ENCODE measurements at places on chromosomes 5 and 9.

DNA sequence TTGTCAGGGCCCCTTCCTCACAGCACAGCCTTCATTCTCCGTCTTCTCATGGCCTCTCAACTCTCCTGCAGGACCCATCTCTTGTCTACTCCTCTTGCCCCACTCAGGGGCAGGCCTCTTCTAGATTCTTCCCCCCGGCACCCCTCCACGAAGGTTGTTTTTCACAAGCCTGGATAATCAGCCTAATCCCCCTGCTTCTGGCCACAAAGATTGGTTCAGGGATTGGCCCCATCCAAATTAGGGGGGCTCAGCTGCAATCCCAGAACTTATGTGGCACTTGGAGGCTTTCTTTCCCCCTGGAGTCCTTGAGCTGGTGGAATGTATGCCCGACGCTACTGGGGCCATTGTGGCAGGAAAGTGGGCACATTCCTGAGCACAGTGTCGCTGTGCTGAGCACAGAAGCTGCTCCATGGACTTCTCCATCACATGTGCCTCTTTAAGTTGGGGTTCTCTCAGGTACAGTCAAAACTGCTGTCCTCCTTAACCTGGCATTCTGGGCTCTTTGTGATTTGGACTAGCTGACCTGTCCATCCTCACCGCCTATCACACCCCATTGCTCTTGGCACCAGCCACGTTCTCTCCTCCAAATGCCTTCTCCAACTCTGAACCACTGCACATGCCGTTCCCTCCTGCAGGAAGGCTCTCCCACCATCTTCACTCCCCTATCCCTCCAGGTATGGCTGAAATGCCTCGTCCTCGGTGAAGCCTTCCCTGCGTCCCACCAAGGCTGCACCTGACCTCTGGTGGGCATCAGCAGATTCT lies 66.8 kb upstream of the RNF130 start:
- DNase-seq: no peak

DNA sequence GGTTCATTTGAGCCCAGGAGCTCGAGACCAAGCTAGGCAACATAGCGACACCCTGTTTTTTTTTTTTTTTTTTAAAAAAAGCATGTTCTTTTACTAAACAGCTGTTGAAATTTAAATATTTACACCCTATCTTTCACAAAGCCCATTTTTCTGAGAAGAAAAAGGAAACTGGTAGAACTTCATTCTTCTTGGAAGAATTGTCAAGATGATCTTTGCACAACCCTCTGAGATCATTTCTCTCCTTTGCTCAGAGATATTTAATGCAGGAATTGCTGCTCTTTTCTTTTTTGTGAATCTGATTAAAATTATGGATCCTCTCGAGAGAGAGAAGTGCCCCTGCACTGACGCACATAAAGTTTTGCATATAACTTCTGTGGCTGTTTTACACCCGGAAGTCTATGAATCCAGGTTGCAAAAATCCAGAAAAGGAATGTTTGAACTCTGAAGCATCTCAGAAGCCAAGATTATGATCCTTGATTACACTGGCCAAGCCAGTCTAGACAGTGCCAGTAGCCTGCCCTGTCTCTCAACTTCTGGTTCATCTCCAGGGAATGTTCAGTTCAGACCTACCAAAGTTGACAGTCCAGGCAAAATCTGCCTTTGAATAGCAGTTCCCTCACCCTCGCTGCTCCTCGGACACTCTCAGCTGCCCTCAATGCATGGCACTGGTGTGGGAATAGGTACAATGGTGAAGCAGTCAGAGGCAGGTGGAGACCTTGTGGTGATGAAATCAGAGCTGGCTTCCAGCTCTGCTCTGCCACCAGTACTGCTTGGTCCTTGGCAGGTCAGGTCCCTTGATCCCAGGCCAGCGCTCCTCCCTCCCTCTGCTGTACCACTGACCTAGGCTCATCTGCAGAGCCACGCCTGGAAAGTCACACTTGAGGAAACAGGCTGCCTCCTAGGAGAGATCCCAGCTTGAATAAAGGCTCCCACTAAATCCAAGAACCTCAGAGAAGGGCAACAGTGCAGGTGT lies 13.3 kb upstream of the SLC31A2 start:
- no peak for DNase-seq

DNA sequence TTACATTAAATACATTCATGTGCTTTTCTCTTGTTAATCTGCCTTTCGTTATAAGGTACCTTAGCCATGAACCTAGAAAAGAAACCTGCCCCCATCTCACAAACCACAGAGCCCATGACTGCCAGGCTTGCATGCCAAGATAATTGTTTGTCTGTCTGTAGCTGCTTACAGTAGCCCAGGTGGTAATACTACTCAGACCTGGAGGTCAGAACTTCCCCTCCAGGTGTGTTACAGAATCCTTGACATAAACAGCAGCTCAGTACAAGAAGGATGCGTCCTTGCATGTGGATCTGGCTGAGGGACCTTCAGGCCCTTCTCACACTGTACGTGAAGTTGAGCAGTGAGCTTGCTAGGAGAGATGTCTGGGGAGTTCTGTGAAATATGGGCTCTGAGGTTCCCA lies 291.4 kb downstream of the CSNK1G3 start:
- DNase-seq: no peak

DNA sequence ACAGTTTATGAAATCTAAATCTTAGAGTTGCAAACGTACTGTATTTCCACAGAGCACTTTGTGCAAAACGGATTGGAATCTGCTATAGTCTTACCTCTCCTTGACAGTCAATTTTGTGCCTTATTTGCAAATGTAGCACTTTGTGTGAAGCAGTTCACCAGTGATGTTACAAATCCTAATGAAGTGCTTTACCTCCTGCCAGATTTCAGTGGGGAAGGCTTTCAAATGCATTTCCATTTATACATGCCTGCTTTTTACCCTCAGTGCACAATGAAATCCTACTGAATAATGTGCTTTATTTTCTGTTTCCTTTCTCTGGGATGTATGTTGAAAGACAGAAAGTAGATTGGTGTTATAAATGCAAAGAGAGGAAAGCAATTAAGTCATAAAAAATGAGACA lies 2141.6 kb upstream of the C9orf72 start:
- DNase-seq: no peak

- no peak for DNase-seq
Measured at GRCh38 chr9:21028466-21028865, 3.0 kb downstream of the HACD4 start.

DNA sequence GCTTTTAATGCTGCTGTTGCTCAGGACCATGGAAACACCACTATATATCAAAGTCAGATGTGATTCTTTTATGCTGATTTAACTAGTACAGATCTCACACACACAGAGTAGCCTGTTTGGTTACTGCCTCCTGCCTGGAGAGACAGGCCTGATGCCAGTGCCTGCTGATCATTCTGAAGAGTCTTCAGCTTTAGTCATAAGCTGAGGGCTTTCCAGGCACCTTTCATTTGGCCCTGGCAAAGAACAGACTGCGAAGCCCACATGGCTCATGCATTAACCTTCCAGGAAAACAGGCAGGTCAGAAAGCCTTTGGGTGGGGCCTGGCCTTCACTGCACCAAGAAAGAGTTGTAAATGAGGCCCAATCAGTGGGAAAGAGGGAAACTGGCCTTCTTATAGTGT lies 144.7 kb downstream of the SAXO1 start:
- DNase-seq: no peak

- DNase-seq: no peak
Measured at GRCh38 chr9:84705128-84705527, 35.6 kb downstream of the NTRK2 start.

DNA sequence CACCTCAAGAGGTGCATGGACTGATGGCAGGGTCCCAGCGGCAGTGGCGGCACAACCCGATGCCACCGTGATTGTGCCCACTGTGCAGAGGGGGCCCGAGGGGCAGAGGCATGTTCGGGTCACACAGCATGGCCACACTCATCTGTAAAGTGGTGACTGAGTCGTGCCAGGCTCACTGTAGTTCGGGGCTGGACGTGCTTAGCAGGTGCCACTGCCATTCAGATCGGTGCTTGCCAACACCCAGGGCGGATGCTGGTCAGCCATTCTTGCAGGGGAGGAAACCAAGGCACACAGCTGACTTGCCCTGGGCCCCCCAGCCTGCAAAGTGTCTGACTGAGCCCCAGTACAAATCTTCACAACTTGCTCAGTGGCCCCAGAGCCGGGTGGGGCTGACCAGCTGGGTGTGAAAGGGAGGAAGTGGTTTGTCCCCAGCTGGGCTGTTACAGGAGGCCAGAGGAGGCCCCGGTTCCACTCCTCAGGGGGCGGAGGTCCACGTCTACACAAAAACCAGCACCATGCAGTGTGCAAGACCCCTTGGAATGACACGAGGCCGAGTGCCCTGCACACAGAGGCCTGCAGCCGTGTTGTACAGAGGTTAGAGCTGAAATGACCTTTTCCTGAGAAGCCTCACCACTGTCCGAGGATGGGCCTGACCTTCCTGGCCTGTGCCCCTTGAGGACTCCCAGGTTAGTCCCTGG lies 17.9 kb downstream of the FGD3 start:
- no peak for DNase-seq

- DNase-seq: no peak
Measured at GRCh38 chr9:109779711-109780452, at the start of gene PALM2AKAP2. PALM2AKAP2 (plus strand) TSS chr9:109780198; CDS start chr9:109780489, 291 bp downstream.

GRCh38 chr9:82894548-82894947 lies 168.4 kb downstream of the RASEF start:
- no peak for DNase-seq

- no peak for DNase-seq
Measured at GRCh38 chr9:124261736-124262648, 4.2 kb downstream of the NEK6 start.

DNA sequence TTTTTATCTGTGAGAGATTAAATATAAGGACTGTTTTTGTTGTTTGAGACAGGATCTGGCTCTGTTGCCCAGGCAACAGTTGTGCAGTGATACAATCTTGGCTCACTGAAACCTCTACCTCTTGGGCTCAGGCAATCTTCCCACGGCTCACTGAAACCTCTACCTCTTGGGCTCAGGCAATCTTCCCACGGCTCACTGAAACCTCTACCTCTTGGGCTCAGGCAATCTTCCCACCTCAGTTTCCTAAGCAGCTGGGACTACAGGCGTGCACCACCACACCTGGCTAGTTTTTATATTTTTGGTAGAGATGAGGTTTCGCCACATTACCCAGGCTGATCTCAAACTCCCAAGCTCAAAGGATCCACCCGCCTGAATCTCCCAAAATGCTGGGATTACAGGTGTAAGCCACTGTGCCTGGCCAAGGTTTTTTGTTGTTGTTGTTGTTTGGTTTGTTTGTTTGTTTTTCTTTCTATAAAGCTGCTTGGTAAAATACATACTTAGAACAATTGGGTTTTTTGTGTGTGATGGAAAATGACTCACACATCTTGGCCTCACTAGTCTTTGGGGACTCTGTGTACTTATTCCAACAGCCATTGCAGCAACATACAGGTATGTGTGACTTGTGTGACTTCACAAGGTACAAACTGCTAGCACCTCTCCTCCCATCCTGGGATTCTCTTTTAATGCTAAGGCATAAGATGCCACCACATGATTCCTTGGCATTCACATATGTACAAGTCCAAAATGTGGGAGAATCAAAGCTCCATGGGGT lies 36.5 kb upstream of the RASA1 start:
- DNase-seq: no peak

DNA sequence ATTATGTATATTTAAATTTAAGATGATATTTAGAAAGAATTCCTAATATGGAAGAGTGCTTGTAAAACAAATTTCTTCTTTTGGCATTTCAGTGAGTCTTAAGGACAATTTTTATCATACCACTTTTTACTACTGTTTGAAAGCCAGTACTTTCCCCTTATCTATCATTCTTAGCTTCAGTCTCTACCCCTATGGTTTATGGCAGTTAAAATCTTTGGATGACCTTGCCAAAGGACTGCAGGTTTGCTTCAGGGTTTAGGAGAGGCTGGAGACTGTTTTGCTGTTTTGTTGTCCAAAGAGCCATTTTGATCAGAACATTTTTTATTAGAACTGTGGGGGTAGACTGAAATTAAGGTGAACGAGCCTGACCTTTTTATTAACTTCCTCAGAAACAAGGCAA lies 30.8 kb downstream of the SLC38A9 start:
- no peak for DNase-seq

GRCh38 chr5:178531786-178532185 lies 58.4 kb downstream of the COL23A1 start:
- DNase-seq: no peak

DNA sequence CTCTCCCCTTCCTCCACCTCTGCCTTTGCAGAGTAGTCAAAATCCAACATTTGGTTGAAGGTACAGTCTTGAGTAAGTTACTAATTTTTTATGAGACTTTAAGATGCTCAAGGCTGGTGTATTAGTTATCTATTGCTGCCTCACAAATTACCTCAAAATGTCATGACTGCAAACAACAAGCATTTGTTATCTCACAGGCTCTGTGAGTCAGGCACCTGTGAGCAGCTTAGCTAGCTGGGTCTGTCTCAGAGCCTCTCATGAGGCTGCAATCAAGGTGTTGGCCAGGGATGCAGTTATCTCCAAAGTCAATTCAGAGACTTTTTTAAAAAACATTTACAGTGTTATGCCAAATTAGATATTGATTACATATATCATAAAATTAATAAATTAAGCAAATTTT lies 371.3 kb upstream of the RGMB start:
- DNase-seq: no peak

- no peak for DNase-seq
Measured at GRCh38 chr5:149100331-149100730, 37.5 kb upstream of the SH3TC2 start.

- DNase-seq: no peak
Measured at GRCh38 chr5:56316299-56316994, 83.3 kb upstream of the ANKRD55 start.

DNA sequence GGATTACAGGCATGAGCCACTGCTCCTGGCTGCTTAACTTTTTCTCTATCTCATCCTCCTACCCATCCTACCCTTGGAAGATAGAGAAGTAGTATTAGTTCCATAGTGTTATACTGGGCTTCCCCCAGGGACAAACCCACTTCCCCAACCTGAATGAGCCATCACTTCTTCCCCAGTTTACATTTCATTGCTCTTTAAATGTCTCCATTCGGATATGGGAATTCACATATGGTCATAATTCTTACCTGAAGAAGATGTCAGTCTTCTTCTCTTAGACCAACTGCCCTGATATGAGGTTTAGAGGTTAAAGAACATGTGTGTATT lies 1.9 kb downstream of the CD274 start:
- no peak for DNase-seq

DNA sequence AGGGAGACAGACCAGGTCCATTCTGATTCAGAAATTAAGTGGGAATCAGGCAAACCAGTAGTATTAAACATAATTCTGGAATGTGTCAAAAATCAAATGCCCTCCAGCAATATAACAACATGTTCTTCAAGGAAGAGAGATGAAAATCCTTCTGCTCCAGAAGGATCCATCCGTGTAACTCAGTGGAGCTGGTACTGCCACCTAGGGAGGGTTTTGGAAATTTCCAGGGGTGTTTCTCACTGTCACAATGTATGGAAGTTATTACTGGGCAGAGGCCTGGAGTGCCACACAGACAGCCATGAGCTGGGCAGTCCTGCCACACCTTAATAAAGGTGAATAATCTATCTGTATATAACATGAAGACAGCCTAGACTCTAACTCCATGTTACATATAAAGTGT lies 87.5 kb downstream of the TTLL11 start:
- DNase-seq: no peak

- no peak for DNase-seq
Measured at GRCh38 chr5:28398185-28398584, 1359.8 kb upstream of the CDH9 start.

- no peak for DNase-seq
Measured at GRCh38 chr5:177443144-177443983, 3.2 kb upstream of the PRR7 start.

GRCh38 chr9:73039271-73040263 lies 86.7 kb upstream of the ALDH1A1 start:
- no peak for DNase-seq

- no peak for DNase-seq
Measured at GRCh38 chr5:72693546-72694205, 122.8 kb upstream of the TNPO1 start.

Measured in activated CD8-positive, alpha-beta memory T cell treated with anti-CD3 and anti-CD28 coated beads for 48 hours (primary cell).